ENCODE measurements at places on chromosomes 1 and 21.

DNA sequence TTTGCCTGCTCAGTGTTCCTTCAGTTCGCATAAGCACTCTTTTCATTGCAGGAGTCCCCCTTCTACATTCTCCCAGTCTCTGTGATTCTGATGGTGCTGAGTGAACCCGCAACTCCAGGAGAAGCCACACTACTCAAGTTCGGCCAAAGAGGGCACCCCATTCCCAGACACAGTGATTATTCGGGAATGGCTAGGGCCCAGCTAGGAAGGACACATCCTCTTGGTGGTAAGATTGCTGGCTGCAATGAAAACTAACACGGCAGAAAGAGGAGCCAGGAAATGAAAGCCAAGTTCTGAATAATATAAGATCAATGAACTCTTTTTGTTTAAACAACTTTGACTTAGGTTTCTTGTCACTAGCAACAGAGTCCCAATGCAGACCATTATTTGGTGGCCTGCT lies 14.9 kb downstream of the CREG1 start:
- peak; percentile 53 for DNase-seq

GRCh38 chr1:72166426-72166825 lies 115.9 kb downstream of the NEGR1 start:
- DNase-seq: no peak

DNA sequence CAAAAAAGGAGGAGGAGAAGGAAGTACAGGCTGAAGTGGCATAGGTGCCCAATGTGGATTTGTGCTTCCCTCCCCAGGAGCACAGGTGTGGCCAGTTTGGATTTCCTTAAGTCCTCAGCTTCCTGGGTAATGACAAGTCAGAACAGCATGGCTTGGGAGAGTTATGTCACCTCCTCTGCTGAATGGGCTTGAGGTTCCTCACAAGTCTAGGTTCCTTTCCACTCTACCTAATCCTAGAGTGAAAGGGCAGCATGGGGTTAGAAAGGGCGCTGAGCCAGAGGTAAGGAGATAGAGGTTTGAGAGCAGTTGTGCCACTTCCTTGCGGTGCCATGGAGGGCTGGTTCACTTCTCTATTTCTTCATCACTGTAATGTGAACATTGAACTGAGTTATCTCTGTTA lies 35.5 kb upstream of the IL20 start:
- no peak for DNase-seq

GRCh38 chr1:27593678-27594563 lies 10.0 kb downstream of the AHDC1 start:
- DNase-seq: no peak
